ENCODE measurements at places on chromosomes 1 and 21. TPM values are rescaled to one million over a fixed set of nuclear protein-coding genes. Genes with fewer than 3 reads are reported as not detected.
A peak's percentile ranks its signal among the peaks of the same experiment; 100 is the strongest.

DNA sequence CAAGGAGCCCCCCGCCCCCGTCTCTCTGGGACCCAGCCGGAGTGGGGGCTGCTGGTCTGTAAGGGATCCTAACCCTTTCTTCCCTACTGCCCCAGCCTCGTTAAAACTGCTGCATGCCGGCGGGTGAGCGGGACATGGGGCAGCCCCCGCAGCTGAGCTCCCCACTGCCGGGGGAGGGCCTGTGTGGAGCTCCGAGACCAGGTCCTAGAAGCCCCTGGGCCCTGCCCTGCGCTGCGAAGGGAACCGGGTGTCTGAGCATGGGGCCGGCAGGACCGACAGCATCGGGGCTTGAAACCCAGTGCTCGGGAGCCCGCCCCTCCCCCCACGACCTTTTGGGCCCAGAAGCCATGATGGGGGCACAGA is 9.2 kb upstream of the COL6A1 start:
- no peaks in the 10 kb centered on the region for H3K36me3 ChIP-seq
- peak overlapping the region; percentile 98 for H3K27ac ChIP-seq
- H3K4me3 ChIP-seq, result peak overlapping the region; percentile 39
- H3K27me3 ChIP-seq, result no peaks in the 10 kb centered on the region
- peaks cover 41% of the 10 kb centered on the region for H3K4me1 ChIP-seq

DNA sequence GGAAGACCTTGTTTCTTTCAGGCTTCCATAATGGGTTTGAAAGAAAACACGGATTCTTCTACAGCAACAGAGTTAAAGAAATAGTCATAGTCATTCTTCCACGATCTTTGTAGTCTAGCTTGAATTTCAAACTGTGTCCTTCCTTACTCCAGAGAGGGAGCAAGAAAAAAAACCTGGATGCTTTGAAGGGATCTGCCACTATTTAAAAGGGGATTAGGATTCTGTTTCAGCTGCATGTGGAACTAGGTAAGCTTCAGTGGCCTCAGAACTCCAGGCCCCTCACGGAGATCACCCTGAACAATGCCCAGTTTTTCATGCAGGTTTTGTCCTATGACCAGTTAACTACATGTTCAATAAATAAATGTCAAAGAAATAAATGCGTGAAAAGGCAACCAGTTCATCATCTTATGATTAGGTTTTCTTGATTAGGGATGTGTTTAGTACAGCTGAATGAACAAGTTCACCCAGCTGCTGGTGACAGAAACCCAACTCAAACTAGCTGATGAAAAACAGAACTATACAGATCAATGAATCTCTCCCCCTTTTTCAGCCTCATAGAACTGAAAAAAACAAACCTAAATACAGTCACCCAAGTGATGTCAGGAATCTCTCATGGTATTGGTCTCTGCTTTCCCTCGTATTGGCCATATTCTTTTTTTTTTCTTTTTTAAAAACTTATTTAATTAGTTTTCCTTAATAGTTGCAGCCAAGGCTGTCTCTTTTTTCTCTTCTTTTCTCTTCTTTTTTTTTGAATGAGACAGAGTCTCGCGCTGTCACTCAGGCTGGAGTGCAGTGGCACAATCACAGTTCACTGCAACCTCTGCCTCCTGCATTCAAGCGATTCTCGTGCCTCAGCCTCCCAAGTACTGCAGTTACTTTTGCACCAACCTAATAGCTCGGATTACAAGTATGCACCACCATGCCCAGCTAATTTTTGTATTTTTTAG is 14.6 kb upstream of the MPZL1 start:
- H3K4me1 ChIP-seq, result no peaks in the 10 kb centered on the region
- H3K27me3 ChIP-seq, result no peaks in the 10 kb centered on the region
- H3K27ac ChIP-seq, result no peak overlapping the region
- H3K4me3 ChIP-seq, result no peak overlapping the region
- DNase-seq, result no peak
- H3K36me3 ChIP-seq, result no peaks in the 10 kb centered on the region

DNA sequence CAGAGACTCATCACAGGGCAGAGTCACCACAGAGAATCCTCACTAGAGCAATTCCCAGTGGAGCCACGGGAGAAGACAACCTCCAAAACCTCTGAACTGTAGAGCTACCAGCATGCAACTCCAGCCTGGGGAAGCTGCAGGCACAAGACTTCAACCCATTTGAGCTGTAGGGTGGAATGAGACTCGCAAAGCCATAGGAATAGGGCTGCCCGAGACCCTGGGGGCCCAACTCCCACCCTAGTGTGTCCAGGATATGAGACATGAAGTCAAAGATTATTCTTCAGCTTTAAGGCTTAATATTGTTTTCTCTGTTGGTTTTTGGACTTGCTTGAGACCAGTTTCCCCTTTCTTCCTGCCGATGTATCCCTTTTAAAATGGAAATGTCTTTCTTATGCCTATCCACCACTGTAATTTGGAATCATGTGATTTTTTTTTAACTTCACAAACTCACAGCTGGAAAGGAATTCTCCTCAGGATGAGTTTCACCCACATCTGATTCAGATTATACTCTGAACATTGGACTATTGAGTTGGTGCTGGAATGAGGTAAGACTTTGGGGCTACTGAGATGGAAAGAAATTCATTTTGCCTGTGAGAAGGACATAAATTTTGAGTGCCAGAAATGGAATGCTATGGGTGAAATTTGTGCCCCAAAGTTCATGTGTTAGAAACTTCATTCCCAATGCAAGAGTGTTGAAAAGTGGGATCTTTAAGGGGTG is 59.6 kb upstream of the ST6GALNAC5 start:
- no peaks in the 10 kb centered on the region for H3K4me1 ChIP-seq
- H3K4me3 ChIP-seq, result no peak overlapping the region
- DNase-seq, result no peak
- no peaks in the 10 kb centered on the region for H3K36me3 ChIP-seq

GRCh38 chr21:17854745-17855144 is 35.6 kb upstream of the C21orf91 start:
- no peak overlapping the region for H3K27ac ChIP-seq
- no peak overlapping the region for H3K4me3 ChIP-seq
- no peak for DNase-seq
- no peaks in the 10 kb centered on the region for H3K36me3 ChIP-seq
- no peaks in the 10 kb centered on the region for H3K27me3 ChIP-seq
- no peaks in the 10 kb centered on the region for H3K4me1 ChIP-seq

GRCh38 chr1:201970334-201971159 is 11.9 kb upstream of the RNPEP start:
- H3K4me1 ChIP-seq, result no peaks in the 10 kb centered on the region
- H3K27me3 ChIP-seq, result no peaks in the 10 kb centered on the region
- peak overlapping the region; percentile 7 for H3K27ac ChIP-seq
- H3K36me3 ChIP-seq, result peaks cover 40% of the 10 kb centered on the region
- DNase-seq, result no peak

DNA sequence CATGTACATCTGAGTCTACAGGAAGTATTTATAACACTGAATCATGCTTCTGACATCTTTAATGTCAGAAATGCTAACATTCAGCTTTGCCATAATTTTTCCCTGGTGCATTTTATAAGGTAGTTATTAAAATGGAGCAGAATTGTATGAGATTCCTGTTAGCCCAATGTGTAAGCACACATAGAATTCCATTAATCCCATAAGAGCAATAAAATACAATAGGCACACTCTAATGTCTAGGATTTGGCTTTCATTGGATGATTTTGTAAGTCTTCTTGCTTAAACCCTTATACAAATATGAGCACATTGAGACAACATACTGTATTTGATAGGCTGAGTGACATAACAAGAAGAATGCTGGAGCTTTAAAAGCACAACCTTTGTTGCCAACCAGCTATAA is 256.4 kb downstream of the HMCN1 start:
- peaks cover 6% of the 10 kb centered on the region for H3K36me3 ChIP-seq
- H3K27me3 ChIP-seq, result no peaks in the 10 kb centered on the region
- no peak overlapping the region for H3K27ac ChIP-seq
- no peaks in the 10 kb centered on the region for H3K4me1 ChIP-seq
- DNase-seq, result no peak

- H3K4me3 ChIP-seq, result no peak overlapping the region
- DNase-seq, result no peak
Measured at GRCh38 chr1:231020139-231020601, 19.9 kb downstream of the FAM89A start.

GRCh38 chr1:169070547-169070946 is 35.9 kb upstream of the ATP1B1 start:
- H3K4me1 ChIP-seq, result no peaks in the 10 kb centered on the region
- H3K27me3 ChIP-seq, result no peaks in the 10 kb centered on the region
- no peaks in the 10 kb centered on the region for H3K36me3 ChIP-seq
- no peak overlapping the region for H3K27ac ChIP-seq
- DNase-seq, result no peak
- no peak overlapping the region for H3K4me3 ChIP-seq

Gene CR1
- 8.4 TPM for total RNA-seq

Gene PTGS2
- total RNA-seq, result 0.53 TPM
